Memory B cell (primary cell): ENCODE measurements at places on chromosomes 1 and 21.
A peak's percentile ranks its signal among the peaks of the same experiment; 100 is the strongest.

- no peak for DNase-seq
Observed at GRCh38 chr21:19343711-19344110, 940.1 kb upstream of the TMPRSS15 start.

GRCh38 chr1:245901565-245901964 is 605.5 kb downstream of the SMYD3 start:
- no peak for DNase-seq

DNA sequence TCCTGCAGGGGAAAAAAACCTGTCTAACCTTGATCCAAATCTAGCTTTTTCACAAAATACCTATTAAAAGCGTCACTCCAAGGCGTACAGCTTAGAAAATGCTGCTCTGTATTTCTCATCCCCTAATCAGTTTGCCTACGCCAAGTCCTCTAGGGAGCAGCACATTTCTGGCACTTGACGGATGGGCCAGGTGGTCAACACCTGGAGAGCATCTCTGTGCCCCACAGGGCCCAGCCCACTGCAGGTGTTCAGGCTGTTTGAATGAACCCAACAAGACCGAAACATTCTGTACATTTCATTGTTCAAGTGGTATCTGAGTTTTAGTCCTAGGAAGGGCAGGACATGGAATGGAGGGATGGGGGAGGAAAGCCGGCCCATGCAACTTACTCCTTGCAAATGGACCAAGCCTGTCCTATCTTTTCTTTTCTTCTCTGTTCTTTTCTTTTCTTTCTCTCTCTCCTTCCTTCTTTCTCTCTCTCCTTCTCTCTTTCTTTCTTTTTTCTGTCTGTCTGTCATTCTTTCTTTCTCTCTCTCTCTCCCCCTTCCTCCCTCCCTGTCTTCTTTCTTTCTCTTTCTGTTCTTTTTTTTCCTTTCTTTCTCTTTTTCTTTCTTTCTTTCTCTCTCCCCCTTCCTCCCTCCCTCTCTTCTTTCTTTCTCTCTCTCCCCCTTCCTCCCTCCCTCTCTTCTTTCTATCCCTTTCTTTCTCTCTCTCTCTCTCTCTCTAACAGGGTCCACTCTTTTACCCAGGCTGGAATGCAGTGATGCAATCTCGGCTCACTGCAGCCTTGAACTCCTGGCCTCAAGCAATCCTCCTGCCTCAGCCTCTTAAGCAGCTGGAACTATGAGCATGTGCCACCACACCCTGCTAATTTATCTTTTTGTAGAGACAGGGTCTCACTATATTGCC is 29.1 kb downstream of the IGFN1 start:
- no peak for DNase-seq

DNA sequence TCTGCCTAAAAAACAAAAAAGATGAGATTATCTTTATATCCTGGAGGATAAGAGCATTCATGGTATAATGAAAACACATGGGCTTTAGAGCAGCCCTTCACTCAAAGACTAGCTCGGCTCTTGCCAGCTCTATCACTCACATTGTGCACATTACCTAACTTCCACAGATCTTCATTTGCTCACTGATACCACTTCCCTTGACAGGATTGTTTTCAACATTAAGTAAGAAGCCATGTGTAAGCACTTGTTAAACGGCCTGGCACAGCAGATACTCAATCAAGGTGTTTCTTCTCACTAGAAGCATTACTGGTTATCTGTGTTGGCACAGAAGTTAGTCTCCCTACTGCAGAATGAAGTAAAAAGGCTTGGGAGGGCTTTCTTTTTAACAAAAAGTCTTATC is 18.7 kb downstream of the LPGAT1 start:
- DNase-seq = no peak

DNA sequence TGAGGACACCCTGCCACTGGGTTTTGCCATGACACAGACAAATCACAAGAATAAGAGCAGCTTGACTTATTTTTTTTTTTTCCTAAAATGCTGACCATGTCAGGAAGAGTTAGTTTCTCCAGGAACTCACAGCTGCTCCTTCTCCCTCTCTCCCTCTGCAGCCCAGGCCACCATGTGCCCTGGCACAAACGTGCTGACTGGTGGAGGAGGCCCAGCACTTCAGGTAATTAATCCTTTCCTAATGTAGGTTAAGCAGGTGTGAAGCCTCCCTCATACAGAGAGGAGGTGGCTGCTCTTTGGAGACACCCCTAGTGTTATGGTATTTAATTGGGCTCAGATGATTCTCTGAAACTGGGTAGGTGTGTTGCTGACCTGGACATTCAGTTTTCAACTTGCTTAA is 129.8 kb upstream of the USH2A start:
- no peak for DNase-seq

DNA sequence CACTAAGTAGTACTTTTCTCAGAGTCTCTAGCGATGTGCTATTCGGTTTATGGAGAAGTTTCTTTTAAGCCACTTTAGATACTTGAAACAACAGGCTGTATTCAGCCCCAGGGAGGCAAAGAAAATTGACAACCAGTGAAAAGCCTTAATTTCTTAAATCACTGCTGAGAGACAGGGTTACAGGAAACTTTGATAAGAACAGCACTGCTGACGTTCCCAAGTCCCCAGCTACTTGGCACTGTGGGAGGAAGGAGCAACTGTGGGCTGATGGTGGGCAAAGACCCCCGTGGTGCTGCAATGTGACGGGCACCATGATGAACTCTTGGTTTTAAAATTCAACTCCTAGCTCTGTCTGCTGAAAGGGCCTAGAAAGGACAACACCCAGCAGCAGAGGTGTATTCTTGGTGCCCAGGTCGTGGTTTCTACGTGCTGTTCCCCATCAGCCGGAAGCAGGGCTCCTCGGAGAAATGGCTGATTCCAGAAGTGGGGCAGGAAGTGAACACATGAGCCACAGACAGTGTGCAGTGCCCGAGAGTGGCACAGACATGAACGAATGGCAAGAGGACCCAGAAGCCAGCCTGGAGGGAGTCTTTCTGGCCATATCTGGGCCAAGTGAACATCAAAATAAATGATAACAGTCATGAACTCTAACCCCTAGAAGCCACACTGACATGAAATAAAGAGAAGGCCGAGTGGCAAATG is 5.3 kb downstream of the PTTG1IP start:
- no peak for DNase-seq

DNA sequence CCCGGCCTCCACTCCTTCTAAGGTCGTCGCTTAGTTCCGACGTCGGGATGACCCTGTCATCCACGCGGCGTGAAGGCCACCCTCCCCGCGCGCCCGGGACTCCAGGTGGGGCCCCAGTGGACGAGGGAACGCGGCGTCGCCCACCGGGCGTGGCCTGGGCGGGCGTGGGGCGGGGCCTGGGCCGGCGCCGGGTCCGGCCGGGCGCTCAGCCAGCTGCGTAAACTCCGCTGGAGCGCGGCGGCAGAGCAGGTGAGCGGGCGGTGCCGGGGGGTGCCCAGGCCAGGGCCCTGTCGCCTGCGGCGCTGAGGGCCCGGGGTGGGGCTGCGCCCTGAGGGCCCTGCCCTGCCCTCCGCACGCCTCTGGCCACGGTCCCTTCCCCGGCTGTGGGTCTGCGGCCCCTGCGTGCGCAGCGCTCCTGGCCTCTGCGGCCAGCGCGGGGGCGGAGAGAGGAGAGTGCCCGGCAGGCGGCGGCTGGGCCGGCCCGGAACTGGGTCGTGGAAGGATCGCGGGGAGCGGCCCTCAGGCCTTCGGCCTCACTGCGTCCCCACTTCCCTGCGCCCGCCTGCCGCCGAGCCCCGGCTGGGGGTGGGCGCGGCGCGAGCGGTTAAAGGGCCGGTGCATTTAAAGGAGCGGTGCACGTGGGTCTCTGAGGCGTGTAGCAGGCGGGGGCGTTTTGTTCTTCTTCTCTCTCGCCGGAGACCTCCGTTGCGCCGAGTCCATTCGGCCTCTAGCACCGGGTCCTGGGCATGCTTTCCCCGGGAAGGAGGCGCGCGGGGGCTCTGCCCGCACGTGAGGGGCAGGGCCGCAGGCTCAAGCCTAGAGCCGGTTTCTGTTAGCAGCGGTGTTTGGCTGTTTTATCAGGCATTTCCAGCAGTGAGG is at the start of gene PSEN2:
Gene PSEN2, plus strand, starts transcription at position 216 of the 879 bp plus-strand sequence. CDS start 11,292 bp downstream, outside the sequence.
- DNase-seq = peak; percentile 62

DNA sequence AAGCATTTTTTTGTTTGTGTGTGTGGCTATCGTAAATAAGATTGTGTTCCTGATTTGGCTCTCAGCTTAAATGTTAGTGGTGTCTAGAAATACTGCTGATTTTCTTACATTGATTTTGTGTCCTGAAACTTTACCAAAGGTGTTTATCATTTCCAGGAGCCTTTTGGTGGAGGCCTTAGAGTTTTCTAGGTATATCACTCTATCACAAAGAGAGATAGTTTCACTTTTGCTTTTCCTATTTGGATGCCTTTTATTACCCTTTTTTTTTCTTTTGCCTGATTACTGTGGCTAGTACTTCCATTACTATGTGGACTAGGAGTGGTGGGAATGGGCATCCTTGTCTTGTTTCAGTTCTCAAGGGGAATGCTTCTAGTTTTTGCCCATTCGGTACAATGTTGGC is 109.6 kb downstream of the S1PR1 start:
- no peak for DNase-seq

DNA sequence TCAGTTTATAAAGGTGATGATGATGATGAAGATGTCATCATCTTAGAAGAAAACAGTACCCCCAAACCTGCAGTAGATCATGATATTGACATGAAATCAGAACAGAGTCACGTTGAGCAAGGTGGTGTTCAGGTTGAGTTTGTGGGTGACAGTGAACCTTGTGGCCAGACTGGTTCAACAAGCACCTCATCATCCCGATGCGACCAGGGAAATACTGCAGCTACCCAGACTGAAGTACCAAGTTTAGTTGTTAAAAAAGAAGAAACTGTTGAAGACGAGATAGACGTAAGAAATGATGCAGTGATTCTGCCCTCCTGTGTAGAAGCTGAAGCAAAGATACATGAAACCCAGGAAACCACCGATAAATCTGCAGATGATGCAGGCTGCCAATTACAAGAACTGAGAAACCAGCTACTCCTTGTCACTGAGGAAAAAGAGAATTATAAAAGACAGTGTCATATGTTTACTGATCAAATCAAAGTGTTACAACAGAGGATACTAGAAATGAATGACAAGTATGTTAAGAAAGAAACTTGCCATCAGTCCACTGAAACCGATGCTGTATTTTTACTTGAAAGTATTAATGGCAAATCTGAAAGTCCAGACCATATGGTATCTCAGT is 16.0 kb upstream of the CHAF1B start:
- DNase-seq = no peak

DNA sequence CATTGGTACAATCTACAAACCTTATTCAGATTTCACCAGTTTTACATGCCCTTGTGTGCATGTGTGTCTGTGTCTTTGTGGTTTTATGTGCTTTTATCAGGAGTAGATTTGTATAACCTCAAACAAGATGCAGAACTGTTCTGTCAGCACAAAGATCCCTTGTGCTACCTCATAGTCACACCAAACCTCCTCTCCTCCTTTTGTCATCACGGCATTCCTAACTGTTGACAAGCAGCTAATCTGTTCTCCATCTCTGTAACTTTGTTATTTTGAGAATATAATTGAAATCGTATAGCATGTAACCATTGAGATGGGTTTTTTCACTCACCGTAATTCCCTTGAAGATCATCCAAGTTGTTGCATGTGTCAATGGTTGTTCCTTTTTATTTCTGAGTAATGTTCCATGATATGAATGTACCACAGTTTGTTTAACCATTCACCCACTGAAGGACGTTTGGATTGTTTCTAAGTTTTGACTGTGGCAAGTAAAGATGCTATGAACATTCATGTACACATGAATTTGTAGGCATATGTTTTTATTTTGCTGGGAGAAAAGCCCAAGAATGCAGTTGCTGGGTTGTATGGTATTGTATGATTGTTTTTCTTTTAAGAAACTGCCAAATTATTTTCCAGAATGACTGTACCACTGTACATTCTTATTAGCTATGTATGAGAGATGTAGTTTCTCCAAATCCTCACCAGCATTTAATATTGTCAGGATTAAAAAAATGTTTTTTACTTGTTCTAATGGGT is 78.1 kb upstream of the B3GALT2 start:
- no peak for DNase-seq

DNA sequence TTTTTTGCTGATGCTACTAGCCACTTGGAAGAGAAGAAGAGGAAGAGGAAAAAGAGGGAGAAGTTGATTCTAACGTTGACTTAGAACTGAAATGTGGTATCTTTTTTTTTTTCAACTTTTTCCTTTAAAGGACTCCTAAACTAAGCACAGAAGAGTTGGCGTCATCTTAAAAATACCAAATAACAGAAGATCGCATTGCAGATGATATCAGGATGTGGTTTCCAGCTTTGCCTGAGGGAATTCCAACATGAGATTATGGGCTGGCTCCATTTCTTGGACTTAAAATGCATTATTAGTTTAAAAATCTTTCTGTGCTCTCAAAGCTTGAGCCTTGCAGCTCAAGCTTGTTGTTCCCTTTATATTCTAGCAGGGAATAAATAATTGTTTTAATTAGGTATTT is 29.8 kb downstream of the WDR3 start:
- DNase-seq = no peak

DNA sequence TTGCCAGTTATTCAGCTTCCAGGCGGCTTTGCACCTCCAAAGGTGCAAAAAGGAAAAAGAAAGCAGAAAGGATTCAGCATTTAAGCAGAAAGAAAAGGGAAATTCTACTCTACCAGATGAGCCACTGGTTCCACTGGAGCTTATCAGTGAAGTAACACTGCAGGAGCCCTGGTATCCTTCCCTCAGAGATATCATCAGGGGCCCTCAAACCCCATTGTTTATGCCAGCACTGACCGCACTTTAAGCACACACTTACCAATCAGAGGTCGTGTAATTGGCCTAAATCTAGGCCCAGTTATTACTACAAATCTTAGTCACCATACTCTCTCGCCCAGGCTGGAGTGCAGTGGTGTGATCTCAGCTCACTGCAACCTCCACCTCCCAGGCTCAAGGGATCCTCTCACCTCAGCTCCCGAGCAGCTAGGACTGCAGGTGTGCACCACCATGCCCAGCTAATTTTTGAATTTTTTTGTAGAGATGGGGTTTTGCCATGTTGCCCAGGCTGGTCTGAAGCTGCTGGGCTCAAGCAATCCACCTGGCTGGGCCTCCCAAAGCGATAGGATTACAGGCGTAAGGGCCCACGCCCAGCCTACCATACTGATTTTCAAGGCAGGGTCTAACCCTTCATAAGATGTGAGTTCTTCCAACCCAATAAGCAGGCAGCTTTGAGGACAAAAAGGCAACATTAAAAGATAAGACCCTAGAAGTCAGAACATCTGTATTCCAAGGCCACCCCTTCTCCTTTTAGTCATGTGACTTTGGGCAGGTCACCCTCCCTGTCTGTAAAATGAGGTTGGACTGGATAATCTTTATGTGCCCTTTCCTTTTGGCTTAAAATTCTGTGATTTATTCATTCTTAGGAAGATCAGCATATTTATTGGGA is 125.3 kb downstream of the SYT2 start:
- no peak for DNase-seq

DNA sequence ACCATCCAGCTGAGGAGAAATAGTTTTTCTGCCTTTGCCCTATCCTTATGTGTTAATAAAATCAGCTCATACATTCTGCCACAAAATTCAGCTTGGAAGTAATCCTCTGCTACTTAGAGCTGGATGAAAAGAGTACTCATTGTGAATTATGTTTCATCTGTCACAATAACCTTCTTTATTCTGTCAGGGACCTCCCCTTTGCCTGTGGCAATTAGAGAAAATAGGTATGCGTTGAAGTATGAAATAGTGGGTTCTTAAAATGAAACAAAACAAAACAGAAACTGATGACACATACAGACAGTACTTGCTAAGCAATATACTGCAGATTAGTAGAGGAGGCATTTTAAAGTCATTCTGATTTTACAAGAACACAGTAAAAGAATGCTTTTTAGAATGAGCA is 578.5 kb downstream of the USP25 start:
- no peak for DNase-seq
